ENCODE measurements at places on chromosomes 1 and 21. TPM values are rescaled to one million over a fixed set of nuclear protein-coding genes. Genes with fewer than 3 reads are reported as not detected.

The NECTIN4 gene
- total RNA-seq, result not detected

The POLR3GL gene
- total RNA-seq, result 36.8 TPM

The C8B gene
- not detected for total RNA-seq

DNA sequence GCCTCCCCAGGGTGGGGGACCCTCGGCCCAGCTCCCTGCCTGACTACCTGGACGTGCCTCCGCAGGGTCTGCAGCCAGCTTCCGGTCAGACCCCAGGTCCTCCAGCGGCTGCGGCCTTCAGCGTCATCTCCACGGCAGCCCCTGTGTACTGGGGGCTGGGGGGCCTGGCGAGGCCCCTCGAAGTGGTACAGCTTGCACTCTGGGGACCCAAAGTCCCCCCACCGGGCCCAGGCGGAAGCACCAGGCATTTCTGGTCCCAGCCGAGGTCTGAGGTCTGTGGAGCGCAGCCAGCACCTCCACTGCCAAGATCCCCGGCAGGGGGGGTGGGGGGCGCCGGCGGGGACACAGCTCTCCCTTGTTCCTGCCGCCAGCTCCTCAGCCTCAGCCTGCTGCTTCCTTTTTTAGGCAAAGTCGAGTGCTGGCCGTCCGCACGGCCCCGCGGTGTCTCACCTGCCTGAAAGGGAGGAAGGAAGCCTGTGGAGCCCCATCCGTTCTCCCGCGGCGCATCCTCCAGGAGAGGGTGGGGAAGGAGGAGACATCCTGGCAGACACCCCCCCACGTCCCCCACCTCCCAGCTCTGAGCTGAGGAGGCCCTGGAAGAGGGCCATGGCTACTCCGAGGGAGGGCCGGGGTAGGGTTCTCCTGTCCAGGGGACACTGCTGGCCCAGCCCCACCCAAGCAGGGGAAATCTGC, 1.2 kb upstream of the VWA1 start:
- DNase-seq, result peak; percentile 84

- no peak for DNase-seq
These were observed 276.3 kb downstream of the FOXD2 start for GRCh38 chr1:47713975-47714767.

DNA sequence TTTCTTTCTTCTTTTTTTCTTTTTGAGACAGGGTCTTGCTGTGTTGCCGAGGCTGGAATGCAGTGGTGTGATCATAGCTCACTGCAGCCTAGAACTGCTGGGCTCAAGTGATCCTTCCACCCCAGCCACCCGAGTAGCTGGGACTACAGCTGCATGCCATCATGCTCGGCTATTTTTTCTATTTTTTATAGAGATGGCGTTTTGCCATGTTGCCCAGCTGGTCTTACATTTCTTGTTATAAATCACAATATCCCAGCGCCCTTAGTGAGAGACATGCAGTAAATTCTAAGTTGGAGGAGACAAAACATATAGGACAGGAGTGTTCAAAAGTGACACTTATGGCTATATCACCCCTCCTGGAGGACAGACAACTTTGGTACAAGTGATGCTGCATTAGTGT, 31.3 kb upstream of the ACTN2 start:
- DNase-seq, result no peak

DNA sequence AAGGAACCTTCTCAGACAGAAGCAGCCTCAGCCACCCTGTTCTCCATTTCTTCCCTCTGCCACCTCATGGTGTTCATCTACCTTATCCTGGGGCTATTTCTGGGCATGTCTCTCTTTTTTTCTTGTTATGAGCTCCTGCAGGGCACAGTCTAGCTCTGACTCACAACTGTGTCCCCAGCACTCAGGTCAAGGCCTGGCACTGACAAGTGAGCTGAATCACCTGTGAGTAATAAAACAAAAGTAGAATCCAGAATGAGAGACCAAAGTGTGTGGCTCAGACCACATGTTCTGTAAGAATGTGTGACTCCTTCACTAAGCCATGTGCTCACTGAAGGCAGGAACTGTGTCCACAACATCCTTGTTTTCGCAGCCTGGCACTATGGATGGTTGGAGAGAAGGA, 23.2 kb downstream of the C1orf94 start:
- no peak for DNase-seq

DNA sequence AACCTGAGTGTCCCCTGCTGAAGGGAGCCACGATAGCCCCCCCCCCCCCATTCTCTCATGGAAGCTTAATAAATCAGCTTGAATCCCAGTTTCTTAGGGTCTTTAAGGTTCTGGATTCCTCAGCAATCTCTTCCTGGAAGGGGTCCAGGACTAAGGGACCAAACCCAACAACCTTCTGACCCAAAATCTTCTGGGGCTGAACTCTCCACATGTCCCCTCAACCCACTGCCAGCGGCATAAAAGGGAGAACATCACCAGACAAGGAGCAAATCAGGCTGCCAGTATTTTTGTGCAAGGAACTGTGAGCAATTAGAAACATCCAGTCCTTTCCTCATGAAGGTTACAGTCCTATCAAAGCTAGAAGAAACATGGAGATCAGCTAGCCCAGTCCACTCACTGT, 12.7 kb upstream of the LORICRIN start:
- no peak for DNase-seq

DNA sequence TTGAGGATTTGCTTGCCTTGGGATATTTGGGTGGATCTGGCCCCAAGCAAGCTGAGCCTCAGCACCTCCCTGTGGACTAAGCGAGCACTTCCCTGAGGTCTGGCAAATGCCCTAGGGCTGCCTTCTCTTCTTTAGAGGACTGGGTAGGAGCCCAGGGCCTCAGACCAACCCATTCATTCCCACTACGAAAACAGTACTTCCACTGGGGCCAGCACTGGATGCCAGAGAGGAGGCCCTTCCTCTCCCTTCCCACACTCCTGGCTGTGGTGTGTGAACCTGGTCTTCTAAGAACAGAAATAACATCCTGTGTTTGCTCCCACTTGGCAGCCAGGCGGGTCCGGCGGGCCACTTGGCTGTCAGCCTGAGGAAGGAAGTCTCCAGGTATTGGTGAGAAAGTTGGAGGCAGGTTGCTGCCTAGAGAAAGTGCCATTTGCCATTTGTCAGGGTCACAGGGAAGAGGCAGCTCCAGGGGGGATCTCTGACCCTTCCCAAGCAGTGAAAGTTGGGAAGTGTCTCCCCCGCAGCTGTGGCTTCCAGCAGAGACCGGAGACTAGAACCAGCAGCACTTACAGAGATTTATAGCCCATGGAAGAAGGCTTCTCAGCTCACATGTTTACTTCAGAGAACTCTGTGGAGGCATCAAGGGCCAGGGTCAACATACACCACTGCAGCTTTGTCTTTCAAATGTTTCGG, 323.5 kb downstream of the SIPA1L2 start:
- peak; percentile 84 for DNase-seq

GRCh38 chr21:43619856-43620255, 39.4 kb downstream of the HSF2BP start:
- no peak for DNase-seq

DNA sequence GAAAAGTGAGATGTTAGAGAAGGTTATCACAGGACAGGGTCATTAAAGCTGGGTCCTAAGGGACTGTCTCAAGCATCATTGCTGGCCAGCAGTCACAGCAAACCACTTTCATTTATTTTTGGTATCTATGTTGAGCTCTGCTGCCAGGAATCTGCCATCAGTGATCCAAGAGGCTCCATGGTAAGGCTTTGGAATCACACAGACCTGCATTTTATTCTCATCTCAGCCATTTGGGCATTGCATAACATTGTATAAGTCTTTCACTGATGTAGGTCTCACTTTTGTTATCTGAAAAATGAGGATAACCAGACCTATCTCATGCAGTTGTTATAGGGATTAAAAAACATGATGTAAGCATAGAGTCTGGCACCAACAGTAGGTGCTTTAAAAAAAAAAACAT, 77.5 kb downstream of the OMA1 start:
- no peak for DNase-seq

GRCh38 chr1:157407367-157407766, 144.9 kb downstream of the FCRL5 start:
- no peak for DNase-seq

The ZNF593OS gene
- total RNA-seq, result not detected

DNA sequence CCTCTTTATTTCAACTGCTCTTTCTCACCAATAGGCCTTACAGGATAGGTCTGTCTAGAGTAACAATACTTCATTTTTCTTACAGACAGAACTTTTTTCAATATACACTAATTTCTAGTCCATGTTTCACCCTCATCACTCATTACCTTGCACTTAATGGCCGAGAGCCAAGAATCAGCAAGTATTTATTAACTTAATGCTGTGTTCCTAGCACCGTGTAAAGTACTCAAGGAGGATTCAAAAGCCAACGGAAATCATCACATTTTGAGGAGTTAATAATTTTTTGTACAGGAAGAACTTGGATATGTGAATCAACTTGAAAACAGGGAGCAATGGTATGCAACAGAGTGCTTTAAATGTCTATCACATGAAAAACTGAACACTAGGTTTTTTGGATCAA, 102.0 kb downstream of the PTPN14 start:
- DNase-seq, result no peak

DNA sequence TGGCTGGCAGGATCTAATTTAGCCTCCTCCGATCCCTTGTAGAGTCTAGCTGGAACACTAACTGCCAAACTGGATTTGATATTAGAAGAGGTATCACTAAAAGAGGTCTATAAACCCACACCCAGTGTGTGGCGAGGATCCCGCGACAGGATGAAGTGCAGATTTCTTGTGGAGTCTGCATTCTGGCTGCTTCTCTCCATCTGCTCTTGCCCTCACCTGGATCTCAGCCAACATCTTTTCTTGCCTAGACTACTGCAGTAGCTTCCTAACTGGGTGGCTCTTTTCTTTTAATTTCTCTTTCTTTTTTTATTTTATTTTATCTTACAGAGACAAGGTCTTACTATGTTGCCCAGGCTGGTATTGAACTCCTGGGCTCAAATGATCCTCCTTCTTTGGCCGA, 48.9 kb upstream of the CAPZB start:
- DNase-seq, result no peak

DNA sequence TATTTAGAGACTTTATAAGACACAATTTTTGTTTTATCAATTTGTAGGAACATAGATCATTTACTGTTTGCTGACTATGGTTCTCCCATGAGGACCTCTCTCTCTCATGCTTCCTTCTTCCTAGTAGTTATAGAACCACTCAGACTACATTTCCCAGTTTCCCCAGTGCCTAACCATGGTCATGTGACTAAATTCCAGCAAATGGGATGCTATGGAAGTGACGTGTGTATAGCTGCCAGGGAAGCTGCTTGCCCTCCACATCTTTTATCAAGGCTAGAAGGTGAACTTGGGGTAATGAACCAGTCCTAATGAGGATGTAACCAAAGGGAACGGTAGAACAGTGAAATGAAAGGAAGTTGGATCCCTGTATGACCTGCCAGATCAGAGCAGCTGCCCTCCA, 184.0 kb downstream of the MIS18A start:
- DNase-seq, result no peak

The MPL gene
- 1.6 TPM for total RNA-seq

The LRRC71 gene
- not detected for total RNA-seq

- DNase-seq, result no peak
These were observed 43.2 kb downstream of the NEK2 start for GRCh38 chr1:211632117-211632807.

GRCh38 chr1:19427087-19427781, 58.1 kb downstream of the CAPZB start:
- DNase-seq, result no peak

The MIXL1 gene
- 0.27 TPM for total RNA-seq

GRCh38 chr1:161494091-161494735, 11.0 kb upstream of the FCGR2A start:
- no peak for DNase-seq

DNA sequence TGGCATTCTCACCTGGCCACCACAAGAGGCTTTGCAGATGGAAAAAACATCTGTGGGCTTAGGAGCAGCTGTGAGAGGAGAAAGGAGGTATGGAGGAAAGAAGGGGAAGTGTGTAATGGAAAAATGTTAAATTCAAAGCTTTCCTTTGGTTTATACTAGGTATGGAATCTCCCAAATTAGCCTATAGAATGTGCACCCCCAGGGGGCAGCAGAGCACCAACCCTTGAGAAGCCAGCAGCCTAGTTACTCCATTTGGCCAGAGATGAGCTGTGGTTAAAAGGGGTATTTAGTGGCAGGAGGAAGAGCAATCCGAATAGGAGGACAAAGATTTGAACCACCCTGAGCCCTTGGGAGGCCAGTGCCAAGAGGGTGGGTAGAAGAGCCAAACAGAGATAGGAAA, 97.5 kb upstream of the CTTNBP2NL start:
- DNase-seq, result no peak

DNA sequence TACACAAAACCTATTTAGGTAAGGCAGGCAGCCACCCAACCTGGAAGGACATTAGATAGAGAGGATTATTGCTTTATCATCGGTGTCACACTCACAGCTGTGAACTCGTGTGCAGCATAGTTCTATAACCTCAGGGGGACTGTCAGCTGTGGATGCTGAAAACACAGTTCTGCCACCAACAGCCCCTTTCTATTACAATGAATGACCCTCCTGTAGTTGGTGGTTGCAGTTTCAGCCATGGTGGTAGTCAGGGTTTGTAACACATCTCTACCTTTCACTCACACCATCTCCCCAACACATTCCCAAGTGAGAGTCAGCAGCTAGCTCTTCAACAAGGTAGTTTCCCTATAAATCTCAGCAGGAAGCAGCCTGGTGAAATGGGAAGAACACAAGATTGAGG, 136.8 kb downstream of the ZC3H11B start:
- no peak for DNase-seq

DNA sequence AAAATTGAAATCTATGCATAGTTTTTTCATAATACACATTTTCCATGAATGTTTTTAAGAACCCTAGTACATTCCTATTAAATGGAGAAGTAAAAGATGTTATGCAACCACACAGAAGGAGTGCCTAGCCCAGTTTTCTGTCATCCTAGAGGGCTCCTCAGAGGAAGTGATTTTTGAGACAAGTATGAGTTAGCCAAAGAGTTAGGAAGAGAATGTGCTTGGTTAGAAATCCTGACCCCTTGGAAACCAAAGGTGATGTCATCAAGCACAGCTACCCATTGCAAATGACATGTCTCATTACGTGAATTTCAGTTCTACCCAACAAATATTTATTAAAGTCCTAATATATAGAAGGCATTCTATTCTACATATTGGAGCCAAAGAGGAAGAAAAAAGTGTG, 88.9 kb upstream of the TNFSF4 start:
- no peak for DNase-seq

GRCh38 chr1:224903955-224904354, 25.5 kb upstream of the DNAH14 start:
- DNase-seq, result no peak

The MSH4 gene
- total RNA-seq, result 0.81 TPM

Measured in cardiac septum (tissue), 1 donor.